ENCODE measurements at places on chromosomes 7 and 10.

DNA sequence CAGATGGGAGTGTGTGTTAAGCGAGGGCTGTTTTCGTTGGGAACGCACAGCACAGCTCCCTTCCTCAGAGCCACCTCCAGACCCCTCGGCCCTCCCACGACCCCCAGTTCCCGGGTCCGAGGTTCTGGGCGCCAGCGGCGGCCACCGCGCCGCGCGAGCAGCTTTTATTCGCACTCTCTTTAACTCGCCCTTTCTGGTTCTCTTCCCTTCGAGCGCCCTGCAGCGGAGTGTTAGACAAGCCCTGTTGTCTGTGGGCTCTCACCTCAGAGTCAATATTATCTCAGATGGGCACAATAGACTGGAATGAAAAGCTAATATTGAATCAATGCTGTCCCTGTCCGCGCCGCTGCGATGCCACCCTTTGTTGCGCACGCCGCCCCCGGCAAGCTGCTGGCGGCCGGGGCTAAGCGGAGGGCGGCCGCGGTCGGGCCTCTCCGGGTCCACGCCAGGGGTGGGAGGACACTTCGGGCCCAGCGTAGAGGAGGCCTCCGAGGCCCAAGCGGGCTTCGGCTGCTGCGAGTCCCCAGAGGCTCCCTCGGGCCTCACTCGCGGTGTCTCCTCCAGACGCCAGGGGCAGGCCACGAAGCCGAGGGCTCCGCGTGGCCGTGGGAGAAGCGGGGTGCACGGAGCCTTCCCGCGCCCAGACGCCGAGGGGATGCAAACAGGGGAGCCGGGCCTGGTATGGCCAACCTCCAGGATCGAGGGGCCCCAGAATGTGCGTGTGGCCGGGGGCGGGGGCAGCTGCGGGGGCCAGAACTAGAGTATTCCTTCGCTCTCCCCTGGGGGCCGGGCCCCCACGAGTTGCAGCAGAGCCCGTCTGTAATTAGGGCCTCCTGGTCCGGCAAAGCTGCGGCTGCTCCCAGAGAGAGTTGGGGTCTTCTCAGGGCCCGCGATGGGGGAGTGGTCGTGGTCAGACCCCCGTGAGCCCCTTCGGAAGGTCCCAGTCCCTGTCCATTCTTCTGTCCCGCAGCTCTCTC lies 7.9 kb upstream of the EMX2 start:
- DNase-seq, result no peak

DNA sequence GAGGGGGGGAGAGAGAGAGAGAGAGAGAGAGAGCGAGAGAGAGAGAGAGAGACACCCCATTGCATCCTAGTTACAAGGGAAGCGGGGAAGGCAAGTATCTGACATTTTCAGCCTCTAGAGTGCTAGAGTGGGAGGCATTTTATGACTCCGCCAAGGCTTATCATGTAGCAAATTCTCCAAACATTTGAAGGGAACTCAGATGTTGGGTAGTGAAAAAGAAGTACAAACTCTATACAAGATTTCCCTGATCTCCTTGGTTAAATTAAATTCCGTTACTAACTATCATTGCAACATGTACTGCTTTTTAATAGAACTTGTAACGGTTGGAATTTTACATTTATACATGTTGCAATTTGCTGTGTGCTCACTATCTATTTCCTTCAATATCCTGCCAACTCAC lies 83.4 kb upstream of the FAM3C start:
- no peak for DNase-seq

DNA sequence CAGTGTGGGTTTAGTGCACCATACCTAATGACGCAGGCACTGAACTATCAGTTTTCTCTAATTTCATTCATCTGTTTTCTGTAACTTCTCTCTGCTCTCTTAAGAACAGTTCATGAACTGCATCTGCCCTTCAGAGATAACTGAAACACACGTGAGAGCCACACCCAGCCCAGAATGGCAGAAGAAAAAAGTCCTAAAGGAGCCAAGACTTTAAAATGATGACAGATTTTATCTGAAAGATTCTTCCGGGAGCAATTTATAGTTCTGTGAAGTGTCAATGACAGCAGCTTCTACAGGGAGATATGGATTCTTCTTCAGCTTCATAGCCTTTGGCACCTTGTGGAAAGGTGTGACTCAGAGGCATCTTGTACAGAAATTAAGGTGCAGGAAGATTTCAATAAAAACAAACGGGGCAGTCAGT lies 211.5 kb upstream of the SLC26A5 start:
- DNase-seq, result no peak

DNA sequence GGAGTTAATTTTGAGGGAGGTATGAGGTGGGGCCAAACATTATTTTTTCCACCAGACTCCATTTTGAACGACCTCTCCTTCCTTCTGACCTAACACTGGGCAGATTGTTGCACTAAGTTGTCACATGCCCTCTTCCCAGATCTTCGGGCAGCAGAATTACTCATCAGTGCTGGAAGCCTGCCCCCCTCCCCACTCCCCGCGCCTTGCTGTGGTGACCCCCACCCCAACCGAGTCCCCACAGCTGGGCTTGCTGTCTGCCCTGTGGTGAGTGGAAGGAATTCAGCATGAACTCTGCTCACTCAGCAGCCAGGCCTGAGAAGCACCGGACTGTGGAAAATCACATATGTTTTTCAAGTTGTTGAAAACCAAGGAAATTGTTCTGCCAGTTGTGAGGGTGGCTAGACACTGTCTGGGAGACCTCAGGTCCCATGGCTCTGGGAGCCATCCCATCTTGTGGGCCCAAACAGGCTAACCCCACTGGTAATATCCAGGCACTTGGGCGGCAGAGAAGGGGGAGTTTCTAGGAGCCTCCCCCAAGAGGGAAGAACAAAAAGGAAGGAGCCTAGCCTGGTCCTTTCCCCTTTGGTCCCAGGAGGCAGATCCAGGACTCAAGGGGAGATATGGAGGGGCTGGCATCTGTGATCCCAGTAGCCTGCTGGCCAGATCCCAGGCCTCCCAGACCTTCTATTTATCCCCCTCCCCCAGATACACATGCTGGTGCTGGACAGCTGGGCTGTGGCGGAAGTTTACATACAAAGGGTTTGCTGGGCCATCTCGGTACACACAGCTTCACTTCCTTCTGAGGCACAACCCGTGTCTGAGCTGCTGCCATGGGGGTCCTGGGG lies 3.5 kb upstream of the AEBP1 start:
- DNase-seq, result no peak

DNA sequence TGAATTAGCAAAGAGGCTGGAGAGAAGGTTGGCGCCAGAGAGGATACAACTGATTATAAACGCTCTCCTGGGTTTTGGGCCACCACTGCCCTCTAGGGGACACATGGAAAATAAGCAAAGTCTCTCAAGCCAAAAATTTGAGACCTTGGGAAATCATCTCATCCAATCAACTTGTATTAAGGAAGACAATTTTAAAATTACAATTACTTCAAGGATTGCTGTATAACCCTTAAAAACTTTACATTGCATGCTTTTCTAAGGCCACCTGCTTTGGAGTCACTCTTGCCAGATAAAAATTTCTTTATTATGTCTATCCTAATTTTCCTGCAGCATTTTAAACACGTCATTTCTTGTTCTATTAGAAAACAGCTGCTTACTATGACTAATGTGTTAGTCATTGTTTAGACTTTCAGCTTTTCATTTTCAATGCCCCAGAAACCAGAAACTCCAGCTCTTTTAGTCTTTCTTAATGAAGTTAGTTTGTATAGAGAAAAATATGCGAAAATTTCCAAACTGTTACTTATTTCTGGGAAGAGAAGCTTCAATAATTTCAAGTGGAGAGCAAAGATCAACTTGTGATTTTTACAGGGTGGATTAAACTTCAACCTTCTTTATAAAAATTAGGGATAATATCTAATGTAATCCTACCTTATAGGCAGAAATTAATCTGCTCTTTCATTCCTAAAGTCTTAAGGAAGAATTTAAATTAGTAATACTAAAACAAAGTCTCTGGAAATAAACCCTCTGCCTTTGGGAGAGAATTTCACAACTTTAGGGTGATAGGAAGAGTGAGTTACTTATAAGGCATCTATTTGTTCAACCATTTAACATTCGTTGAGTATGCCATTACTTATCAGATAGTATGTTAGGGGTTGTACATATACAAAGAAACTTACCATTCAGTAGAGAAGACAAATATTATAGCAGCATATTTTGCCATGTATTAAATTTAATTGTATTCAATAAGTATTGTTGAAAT lies 20.6 kb upstream of the RHOBTB1 start:
- peak; percentile 55 for DNase-seq

DNA sequence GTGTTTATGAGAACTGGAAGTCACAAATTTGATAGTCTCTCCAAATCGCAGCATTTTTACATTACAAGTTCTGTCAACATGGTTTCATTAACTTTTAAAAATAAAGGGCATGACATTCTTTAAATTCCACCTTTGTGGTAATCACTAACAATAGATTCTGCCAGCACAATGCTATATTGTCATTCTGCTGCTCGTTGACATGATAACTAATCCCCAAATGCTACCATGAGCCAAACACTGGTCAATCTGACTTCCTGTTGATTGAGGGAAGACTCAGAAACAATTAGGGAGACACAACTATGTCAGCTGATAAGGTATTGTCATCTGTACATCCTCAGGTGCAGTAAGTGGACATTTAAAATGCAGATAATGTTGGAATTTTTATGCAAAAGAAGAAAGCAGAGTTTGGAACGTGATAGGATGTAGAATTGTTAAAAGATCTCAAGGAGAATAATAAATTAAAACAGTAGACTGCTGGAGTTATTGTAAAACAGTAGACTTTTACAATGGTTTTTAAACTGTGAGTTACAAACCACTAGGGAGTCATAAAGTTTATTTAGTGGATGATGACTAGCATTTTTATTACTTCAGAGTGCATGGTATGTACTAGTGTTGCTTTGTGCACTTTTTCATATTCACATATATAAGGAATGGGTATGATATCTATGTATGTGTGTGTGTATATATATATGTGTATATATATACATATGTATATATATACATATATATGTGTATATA lies 126.4 kb upstream of the DKK1 start:
- DNase-seq, result no peak

GRCh38 chr10:120760253-120760652 lies 90.9 kb upstream of the WDR11 start:
- DNase-seq, result no peak

- no peak for DNase-seq
Observed at GRCh38 chr7:32163141-32163806, 93.1 kb upstream of the PDE1C start.

DNA sequence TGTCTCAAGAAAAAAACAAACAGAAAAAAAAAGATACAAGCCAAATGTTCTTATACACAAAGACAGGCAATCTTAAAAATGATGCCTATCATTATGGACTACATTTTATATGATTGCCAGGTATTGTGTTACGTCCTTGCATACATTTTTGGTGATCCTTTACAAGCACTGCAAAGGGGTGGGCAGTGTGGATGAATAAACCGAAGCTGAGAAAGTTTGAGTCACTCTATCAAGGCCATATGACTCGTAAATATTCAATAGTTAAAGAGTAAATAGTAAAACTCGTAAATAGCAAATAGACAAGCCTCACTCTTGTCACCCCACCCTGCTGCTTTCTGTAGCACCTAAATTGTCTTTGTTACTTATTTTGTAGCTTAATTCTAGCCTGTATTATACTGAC lies 326.2 kb downstream of the FRMD4A start:
- DNase-seq, result no peak

Data from stimulated activated effector memory CD8-positive, alpha-beta T cell treated with anti-CD3 and anti-CD28 coated beads, Interleukin-12 subunit alpha, Interleukin-12 subunit beta, amount 100 ng/mL, for 72 hours (primary cell).